NCI-H2081 treated with DMSO at 0.1 percent for 48 hours (cell line): ENCODE measurements at places on chromosomes 16 and 17.
A peak's percentile ranks its signal among the peaks of the same experiment; 100 is the strongest.

DNA sequence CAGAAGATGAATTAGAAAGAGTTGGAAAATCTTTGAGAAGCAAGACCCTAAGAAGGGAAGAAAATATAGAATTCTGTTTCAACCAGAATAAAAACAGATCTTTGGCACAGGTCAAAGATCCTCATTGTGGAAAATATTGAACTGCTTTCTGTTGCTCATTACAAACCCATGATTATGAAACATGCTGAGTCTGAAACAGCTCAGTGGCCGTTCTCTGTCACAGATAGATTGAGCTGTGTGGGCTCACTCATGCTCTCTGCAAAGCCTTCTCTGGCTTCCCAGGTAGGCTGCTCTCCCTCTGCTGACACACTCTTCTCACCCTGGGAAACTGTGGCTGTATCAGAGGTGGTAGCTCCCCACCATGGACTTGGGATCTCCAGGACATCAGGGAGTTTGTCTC, 3.4 kb upstream of the KRT38 start:
- no peak for DNase-seq

GRCh38 chr16:63059676-63060075, 1023.4 kb upstream of the CDH8 start:
- no peak for DNase-seq

- no peak for DNase-seq
These were observed 28.4 kb upstream of the MED13 start for GRCh38 chr17:62093188-62094155.

GRCh38 chr16:22670044-22670536, 143.9 kb upstream of the HS3ST2 start:
- DNase-seq = no peak

DNA sequence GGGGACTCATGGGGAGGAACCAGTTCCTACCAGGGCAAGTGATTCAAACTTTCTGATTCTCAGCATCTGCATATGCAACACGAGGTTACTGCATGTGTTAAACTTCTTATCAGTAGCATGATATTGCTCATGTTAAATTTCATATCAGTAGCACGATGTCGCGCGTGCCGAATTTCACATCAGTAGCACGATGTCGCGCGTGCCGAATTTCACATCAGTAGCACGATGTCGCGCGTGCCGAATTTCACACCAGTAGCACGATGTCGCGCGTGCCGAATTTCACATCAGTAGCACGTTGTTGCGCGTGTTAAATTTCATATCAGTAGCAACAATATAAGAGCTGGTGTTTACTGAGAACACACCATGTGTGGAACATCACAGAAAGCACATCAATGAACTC, 221.6 kb downstream of the GSG1L start:
- no peak for DNase-seq

- DNase-seq = no peak
These were observed 211.6 kb upstream of the FOXF1 start for GRCh38 chr16:86298758-86299134.

- DNase-seq = no peak
These were observed 14.7 kb downstream of the RNF43 start for GRCh38 chr17:58402679-58403078.

- DNase-seq = no peak
These were observed at the start of gene GPRC5B for GRCh38 chr16:19884611-19885450. Gene GPRC5B, minus strand, starts transcription at chr16:19884848. Its CDS starts 12,003 bp downstream, at chr16:19872845.

GRCh38 chr17:1043601-1044251, 46.8 kb downstream of the TIMM22 start:
- no peak for DNase-seq

DNA sequence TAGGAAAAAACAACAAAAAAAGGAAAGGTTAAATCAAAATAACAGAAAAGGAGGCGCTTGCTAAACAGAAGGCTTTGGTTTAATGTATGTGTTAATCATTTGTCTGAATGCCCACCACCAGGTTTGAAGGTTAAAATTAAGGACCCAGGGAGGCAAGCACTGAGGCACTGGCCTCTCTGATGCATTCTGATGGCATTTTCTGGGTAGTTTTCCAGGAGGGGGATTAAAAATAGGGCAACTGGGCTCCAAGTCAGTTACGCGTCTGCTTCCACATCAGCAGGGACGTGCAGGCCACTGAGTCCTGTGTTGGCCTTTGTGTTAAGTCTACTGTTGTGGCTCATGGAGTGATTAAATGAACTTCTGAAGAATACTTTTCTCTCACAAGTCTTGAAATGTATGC, 26.9 kb downstream of the MARF1 start:
- no peak for DNase-seq

DNA sequence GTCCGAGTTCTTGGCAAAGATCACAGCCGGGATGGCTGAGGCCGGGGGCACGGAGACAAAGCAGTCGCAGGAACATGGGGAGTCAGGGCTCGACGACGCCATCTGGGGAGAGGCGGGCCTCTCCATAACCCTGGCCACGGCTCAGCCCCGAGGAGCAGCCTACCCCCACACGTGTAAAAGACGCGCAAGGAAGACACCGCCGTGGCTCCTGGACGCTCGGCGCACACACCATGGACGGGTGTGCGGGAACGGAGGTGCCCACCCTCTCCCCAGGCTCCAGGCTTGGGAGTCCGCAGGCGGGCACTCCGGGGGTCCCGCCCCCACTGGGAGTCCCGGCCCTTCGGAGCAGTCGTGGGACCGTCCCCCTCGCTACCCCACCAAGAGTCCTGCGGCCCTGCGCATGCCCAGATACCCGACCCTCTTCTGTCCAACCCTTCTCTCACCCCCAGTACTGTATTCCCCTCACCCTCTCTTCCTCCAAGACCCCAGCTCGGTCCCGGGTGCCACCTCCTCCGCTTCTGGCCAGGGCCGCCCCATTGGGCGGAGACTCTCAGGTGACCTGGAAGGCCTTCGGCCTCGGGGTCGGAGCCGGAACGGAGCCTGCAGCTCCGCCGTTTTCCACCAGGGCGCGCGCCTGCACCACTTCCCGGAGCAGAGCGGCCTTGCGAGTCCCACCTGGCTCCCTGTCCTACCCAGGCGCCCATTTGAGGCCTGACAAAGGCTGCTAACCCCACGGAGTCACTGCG, at the start of gene SCRN2:
TSS of gene SCRN2 (minus strand) at position 532 of the 746 bp plus-strand sequence. CDS start at position 102, 430 bp downstream.
- DNase-seq = peak; percentile 35

DNA sequence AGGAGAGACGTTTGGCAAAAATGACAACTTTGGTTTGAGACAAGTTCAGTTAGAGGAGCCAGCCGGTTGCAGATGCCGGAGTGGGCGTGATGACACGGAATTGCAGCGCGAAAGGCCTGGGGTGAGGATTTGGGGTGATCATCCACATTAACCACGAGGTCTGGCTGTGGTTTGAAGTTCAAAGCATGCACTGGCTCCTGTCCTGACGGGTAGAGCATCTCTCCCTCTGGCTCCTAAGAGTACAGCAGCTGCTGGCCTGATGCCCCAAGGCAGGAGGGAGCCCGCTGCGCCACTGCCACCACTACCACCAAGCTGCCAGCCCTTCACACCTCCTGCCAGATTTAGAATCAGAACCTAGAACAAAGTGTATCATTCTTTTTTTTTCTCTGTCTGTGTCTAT, 3.7 kb downstream of the RHBDL3 start:
- DNase-seq = no peak

- no peak for DNase-seq
These were observed 172.5 kb downstream of the ZFHX3 start for GRCh38 chr16:72875291-72876031.

- no peak for DNase-seq
These were observed 754 bp upstream of the NOXO1 start for GRCh38 chr16:1982013-1982433.

DNA sequence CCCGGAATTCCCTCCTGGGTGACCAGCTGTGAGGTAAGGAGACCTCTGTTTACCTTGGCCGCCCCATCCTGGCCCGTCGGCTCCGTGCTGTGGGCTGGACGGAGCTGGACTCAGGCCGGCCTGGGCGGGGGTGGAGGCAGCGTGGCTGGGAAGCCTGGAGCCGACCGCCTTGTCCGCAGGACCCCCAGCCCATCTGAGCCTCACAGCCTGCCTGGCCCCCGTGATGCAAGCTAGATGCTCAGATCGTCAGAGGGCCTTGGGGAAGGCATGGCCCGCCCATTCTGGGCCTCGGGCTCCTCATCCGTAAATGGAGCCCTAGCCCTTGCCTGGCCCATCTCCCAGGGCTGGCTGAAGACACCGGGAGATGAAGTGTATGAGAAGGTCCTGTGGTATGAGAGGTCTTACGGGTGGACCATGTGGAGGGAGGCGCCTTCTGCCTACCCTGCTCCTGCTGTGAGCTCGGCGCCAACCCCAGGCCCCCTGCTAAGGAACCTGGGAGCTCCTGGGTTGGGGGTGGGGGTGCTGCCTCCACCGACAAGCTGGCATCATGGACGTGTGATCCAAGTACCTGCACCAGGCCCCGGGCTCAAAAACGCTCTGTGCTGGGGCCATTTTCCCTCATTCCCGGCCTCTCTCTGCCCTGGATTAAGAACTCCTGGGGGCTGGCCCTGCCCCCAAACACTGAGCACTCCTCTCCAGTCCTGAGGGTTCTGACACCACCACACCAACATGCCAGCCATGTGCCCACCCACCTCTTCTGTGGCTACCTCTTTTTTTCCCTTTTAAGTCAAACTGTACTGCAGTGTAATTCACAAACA, 5.4 kb upstream of the P2RX1 start:
- DNase-seq = no peak
